ENCODE measurements at places on chromosomes 2 and 18.

GRCh38 chr2:217356781-217357180 is 496.9 kb upstream of the TNP1 start:
- no peak for DNase-seq

- no peak for DNase-seq
Observed at GRCh38 chr18:72543357-72544055, 636 bp downstream of the CBLN2 start.

- no peak for DNase-seq
Observed at GRCh38 chr2:53964987-53965687, 5.7 kb downstream of the PSME4 start.

- no peak for DNase-seq
Observed at GRCh38 chr2:85503851-85504777, 34.9 kb upstream of the MAT2A start.

GRCh38 chr2:137207030-137207429 is 441.7 kb downstream of the THSD7B start:
- no peak for DNase-seq

GRCh38 chr2:217625557-217626169 is 377.1 kb downstream of the TNS1 start:
- DNase-seq: no peak

- DNase-seq: no peak
Observed at GRCh38 chr2:201219328-201220096, 36.6 kb downstream of the CASP10 start.

GRCh38 chr2:27320958-27321543 is 1.8 kb downstream of the MPV17 start:
- DNase-seq: no peak
